ENCODE measurements at places on chromosomes 2 and 18. TPM values are rescaled to one million over a fixed set of nuclear protein-coding genes. Genes with fewer than 3 reads are reported as not detected.

Gene ITPRIPL1
- 1.0 TPM for total RNA-seq

Gene CYP26B1
- 4.4 TPM for total RNA-seq

Gene SFT2D3
- total RNA-seq: 3.2 TPM

Gene FHOD3
- 317 TPM for total RNA-seq

Gene AQP12B
- not detected for total RNA-seq

Gene TBR1
- not detected for total RNA-seq

Gene CROCC2
- not detected for total RNA-seq

Gene PSTPIP2
- total RNA-seq: 2.4 TPM

Gene CD8B2
- not detected for total RNA-seq

Gene PREB
- 50.6 TPM for total RNA-seq

Gene NYAP2
- not detected for total RNA-seq

All from Right ventricle myocardium superior (tissue), 1 donor.